ENCODE measurements at places on chromosomes 12 and 14. TPM values are rescaled to one million over a fixed set of nuclear protein-coding genes. Genes with fewer than 3 reads are reported as not detected.
A peak's percentile ranks its signal among the peaks of the same experiment; 100 is the strongest.

DNA sequence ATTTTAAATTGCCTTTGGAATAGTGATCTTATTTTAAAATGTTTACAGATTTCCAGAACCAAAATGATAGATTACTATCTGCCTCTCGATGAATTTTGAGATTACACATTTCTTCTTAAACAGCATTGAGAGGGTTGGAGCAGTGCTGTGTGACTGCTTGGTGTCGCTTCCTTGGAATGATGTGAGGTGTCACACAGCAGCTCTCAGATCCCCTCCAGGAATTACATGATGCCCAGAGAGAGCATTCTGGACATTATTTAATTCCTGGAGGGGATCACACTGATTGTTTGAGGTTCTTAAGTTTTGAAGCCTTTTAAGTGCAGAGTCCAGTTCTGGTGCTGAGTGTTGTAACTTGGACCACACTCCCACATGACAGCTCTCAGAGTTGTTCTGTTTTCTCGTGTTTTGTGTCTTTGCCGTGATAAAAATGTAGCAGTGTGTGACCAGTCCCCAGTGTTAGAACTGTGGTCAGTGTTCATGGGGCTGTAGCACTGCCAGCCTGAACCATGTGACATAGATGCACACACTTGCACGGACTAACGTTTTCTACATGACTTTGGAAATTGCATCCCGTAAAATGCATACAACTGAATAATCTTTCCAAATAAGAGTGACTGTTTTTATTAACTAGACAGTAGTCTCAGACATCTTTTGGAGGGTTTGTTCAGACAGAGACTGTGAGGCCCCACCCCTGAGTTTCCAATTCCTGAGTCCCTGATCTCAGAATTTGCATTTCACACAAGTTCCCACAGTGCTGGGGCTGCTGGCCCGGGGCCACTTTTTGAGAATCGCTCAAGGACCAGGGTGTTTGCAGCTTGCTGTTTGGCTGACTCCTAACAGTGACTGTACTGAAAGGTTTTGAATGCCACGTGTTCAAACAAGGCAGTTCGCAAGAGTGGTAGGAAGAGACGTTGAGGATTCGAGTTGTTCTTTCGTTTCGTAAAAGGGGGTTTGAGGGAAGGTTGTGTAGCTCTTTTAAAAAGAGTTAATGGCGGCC lies 26.0 kb downstream of the XRCC3 start:
- peak; percentile 19 for DNase-seq

DNA sequence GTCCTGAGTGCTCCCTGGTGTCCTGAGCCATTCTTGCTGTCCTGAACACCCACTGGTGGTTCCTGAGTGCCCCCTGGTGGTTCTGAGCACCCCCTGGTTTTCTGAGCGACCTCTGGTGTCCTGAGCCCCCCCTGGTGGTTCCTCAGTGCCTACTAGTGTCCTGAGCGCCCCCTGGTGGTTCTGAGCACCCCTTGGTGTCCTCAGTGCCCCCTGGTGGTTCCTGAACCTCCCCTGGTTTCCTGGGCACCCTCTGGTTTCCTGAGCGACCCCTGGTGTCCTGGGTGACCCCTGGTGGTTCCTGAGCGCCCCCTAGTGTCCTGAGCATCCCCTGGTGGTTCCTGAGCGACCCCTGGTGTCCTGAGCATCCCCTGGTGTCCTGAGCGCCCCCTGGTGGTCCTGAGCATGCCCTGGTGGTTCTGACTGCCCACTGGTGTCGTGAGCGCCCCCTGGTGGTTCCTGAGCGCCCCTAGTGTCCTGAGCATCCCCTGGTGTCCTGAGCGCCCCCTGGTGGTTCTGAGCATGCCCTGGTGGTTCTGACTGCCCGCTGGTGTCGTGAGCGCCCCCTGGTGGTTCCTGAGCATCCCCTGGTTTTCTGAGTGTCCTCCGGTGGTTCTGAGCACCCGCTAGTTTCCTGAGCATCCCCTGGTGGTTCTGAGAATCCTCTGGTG lies 473.1 kb downstream of the TMEM121 start:
- no peak for DNase-seq

DNA sequence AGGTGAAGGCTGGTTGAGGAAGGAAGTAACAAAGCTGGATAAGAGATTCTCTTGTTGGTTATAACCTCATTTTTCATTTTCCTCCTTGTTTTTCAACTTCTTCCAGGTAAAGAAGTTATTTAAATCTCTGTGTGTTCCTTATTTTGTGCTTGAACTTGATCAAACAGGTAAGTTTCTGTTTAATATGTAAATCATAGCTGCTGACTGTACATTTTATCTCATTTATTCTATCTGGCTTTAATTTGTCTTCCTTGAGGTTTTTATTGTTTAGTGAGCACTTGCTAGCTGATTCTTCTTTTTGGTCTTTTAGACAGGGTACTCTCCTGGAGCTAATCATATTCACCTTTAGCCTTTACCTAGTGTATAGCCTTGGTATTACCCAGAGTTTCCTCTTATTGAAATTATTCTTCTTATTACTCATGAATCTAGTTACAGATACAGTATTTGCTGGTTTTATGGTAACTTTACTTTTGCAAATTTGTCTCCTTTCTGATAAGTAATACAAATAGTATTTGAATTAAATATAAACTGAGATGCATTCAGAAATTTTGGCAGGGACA lies 42.4 kb downstream of the TXNRD1 start:
- no peak for DNase-seq

GRCh38 chr14:69081271-69081670 lies 71.6 kb downstream of the DCAF5 start:
- no peak for DNase-seq

DNA sequence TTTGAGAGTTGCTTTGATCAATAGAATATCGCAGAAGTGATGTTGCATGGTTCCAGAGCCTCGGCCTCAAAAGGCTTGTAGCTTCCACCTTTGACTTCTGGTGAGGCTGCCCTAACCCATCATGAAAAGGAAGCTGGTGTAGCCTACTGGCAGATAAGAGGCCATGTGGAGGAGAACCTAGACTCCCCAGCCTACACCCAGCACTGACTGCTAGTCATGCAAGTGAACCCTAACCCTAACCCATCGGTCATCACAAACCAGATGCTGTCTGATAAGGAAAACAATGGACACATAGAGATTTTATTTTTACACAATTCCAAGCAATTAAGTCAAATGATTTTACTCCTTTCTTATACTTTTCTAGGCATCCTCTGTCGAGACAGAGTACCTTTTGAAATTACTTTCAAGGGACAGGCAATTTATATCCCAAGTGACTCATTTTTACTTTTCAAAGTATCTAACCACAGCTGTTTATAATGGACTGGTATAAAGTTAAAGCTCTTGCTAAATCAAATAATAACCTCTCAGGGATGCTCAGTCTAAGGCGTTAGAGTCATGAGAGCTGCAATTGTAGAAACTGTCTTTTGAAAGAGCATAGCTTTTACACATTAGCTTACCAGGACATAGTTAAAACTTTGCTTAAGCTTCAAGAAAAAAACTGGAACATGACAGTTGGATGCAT lies 17.6 kb downstream of the PTPRB start:
- DNase-seq = no peak

GRCh38 chr12:110565894-110566871 lies 16.9 kb downstream of the PPTC7 start:
- DNase-seq = no peak

- no peak for DNase-seq
Measured at GRCh38 chr14:69059658-69060623, 80.8 kb upstream of the ACTN1 start.

GRCh38 chr12:47755655-47756562 lies 2.8 kb downstream of the RAPGEF3 start:
- DNase-seq = no peak

- no peak for DNase-seq
Measured at GRCh38 chr14:87833026-87833425, 160.0 kb downstream of the GALC start.

DNA sequence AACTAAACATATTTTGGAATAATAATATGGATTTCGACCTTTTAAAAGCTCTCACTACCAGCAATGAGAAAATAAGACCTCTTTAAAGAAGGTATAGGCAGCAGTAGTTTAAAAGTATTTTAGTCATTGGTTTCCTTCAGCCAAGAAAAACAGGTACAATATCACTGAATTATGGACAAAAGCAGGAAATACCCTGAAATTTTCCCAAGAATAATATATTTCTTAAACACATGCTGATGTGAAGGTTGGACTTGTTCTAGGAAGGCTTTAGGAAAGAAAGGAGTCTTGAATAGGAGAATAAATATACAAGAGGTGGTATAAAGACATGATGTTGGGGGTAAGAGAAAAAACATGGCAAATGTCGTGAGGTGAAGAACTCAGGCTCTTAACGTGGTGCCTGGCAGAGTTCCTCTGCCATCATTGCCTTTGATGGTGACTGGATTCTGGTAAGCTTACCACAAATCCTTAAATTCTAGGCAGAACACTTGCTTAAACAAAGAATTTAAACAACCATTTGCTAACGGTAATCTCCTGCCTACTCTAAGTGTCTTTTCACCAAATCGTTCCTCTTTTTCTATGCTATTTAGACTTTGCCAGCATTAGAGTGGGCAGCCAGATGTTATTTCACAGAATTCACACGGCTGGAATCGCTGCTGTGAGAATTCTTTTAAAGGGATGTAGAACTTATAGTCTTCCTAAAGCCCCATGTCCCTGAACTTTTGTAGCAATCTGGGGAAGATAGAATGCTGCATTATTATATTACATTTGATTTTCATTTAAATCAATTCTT lies 11.9 kb upstream of the NUDT4 start:
- no peak for DNase-seq

DNA sequence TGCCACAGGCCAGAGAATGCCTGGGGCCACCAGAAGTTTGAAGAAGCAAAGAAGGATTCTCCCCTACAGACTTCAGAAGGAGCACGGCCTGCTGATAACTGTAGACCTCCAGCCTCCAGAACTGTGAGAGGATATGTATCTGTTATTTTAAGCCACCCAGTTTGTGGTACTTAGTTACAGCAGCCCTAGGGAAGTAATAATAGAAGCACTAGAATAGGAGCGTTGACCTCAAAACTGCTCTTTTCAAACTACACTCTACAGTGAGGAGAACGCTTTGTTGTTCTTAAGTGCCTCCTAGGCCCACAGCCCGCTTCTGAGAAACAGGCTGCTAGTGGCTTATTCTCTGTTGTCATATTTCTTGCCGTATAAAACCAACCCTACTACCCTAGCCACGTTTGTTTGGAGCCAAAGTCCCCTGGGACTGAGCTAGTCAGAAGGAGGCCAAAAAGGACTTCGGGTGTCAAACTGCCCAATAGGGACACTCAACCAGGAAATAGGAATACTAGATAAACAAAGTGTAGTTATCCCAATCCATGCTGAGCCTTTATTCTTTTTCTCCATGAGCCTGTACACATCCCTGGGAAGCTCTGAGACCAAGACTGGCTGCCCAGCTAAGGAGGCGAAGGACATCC lies 38.5 kb upstream of the FRS2 start:
- no peak for DNase-seq

- DNase-seq = no peak
Measured at GRCh38 chr14:105326891-105327694, 12.5 kb downstream of the PACS2 start.

GRCh38 chr12:113655919-113656318 lies 184.2 kb upstream of the LHX5 start:
- DNase-seq = no peak

DNA sequence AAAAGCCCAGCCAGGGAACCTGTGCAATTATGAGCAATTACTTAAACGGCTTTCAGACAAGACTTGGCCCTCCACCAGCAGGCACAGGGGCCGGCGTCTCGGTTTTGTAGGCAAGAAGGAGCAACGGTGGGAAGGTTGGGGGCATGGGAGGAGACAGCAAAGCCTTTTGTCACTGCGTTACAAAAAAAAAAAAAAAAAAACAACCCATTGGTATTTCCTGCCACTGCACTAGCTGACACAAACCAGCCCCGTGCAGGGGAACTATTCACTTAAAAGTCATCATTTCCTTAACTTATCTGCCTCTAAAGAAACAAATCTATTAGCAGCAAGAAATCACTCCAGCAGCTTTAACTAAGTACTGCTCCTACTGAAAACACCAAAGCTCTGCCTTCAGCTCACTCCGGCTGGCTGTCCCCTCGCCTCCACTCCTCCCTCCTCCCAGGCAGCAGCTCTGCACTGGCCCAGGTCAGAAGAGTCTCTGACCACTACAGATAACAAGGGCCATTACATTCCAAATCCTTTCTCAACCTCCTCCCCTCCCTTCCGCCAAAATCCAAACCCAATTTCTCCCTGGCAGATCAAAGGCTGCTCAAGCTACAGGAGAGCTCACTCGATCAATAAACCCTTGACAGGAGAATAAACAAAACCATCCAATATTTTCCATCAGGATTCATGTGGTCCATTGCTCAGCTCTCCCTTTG lies 105.2 kb upstream of the CDKN3 start:
- DNase-seq = no peak

GRCh38 chr14:74684434-74684833 lies 28.4 kb downstream of the AREL1 start:
- DNase-seq = no peak

DNA sequence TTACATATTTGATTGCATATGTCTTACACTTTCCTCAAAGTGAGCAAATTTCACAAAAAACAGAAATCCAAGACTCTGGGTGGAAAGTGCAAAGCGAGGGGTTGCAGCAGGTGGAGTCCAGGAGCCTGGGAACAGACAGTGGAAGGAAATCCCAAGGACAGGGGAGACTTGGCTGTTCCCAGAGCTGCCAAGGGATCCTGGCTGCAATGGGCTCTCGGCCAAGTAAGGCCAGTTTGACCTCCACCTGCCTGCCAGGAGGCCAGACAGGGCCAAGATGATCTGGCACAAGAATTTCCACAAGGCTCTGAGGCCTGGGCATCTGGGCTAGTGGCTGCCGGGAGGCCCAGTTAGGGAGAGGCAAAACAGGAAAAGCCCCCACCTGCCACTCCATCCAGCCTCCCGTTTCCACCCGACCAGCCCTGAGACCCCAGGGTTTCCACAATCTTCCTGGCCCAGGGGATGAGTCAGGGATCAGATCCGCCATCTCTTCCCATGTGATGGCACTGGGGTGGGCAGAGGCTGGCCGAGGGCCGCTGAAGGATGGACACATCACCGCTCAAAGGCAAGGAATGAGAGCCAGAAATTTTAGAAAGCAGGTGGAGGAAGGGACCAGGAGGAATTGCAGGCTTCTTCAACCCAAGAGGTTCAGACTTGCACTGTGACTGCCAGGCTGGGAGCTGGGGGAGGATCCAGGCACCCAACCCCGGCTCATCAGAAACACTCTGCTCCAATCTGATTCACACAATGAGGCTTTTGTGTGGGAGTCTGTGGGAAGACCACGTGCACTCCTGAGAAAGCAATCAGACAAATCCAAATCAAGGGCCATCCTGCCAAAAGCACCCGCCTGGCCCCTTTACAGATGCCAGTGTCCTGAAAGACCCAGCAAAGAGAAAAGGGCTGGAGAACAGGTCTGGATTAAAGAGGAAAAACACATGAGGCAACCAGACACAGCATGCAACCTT lies 16.3 kb downstream of the SCARB1 start:
- DNase-seq = no peak

GRCh38 chr12:41051954-41052353 lies 136.2 kb upstream of the PDZRN4 start:
- DNase-seq = no peak

The CCDC38 gene
- not detected for total RNA-seq

The KRT77 gene
- 110 TPM for total RNA-seq

The GYS2 gene
- total RNA-seq = not detected

The PLEKHD1 gene
- total RNA-seq = 0.20 TPM

The DHRS1 gene
- total RNA-seq = 17.9 TPM

The DPY19L2 gene
- total RNA-seq = 24.9 TPM

The AVPR1A gene
- 44.2 TPM for total RNA-seq

The HAL gene
- 26.6 TPM for total RNA-seq
